ENCODE measurements at places on chromosomes 6 and 20.

DNA sequence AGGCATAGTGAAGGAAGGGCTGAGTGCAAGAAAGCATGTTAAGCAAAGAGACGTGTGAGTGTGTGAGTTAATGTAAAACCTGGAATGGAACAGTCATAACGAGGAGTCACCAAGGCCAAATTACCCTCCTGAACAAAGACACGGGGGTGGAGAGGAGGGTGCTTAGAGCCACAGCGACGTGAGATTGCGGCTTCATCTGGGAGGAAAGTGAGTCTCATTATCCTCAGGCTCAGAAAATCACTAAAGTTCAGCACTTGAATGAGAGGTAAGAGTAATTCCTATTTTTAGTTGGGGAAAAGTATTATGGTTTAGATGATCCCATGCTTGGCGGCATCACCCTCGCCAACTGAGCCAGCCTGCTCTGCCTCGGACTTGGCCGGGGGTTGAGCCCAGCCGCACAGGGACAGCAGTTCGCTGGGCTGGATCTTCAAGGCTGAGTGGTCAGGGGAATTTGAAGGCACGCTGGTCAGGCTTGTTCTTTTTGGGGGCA, 136.6 kb downstream of the DTNBP1 start:
- DNase-seq, result no peak

- no peak for DNase-seq
Observed at GRCh38 chr20:17518339-17519052, 12.7 kb downstream of the BFSP1 start.

DNA sequence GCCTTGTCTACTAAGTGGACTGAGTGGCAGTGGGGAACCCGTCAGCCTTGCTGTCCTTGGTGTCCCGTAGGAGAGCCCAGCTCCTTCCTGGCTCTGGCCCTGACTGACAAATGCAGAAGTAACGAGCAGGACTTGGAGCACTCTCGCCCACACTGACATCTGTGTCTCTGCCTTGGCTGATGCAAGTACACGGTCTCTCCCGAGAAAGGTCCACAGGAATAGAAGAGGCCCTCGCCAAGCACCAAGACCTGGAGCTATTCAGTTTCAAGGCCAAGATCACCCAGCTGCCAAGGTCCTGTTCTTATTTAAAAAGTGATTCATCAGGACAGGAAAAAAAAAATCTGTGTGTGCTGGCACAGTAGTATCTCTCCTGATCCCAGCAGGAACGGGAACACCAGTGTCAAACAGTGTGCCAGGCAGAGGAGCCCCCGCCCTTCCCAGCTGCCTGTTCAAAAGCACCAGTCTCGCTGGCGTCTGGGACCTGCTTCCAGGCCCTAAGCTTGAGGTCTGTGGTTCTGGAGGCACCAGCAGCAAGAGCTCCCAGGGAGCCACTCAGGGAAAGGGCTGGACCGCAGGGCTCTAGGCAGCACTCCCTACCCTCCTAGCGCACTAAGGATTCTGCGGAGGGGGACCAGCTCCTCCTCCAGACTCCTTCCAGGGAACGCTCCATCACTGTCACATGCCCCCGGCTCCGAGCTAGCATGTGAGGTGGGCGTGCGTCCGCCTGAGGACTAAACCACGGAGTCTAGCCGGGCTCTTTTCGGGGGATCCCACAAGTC, 376.9 kb downstream of the RNGTT start:
- DNase-seq, result no peak

DNA sequence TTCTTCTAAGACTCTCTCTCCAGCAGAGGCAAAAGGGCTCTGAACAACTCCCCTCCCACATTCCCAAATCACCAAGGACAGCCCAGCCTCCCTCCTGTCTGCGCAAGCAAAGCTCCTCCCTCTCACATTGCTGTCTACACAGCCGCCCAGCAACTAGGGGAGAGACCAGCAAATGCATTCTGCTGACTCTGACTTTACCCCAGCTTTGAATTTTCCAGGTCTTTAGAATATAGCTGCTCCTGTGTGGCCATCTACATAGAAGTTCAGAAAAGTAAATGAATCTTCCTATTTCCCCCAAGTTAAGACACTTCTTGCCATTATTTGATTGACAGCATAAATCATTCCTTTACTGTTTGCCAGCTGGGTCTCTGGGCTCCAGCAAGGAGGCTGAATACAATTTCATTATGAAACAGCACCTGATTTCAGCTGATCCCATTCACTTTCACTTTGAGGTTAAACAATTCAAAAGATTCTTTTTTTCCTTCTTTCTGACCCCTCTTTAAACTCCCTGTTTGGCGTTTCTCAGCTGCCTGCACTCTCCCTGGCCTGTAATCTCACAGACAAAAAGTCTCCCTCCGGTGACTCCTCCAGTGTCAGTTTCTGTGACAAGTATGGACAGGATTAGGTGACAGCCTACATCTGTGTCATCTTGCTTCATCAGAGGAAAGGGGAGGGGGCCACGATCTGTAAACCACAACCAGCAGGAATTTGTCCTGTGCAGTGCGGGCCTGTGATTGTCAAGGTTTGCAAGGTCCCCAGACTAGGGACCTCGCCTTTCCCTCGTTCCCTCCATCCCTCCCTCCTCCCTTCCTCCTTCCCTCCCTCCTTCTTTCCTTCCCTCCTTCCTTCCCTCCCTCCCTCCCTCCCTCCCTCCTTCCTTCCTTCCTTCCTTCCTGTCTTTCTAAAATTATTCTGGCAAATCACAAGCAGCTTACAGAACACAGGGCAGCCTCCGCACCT, 205.6 kb upstream of the RIN2 start:
- no peak for DNase-seq

- DNase-seq, result no peak
Observed at GRCh38 chr6:3325210-3325609, 66.5 kb downstream of the PSMG4 start.

Measured in stimulated activated naive CD8-positive, alpha-beta T cell treated with anti-CD3 and anti-CD28 coated beads, Interleukin-15, Interleukin-2, amounts not matched to agents 100 U/mL and 50 U/mL, for 24 hours (primary cell).